Pancreas (tissue), 10 donors: ENCODE measurements at places on chromosomes 2 and 18. TPM values are rescaled to one million over a fixed set of nuclear protein-coding genes. Genes with fewer than 3 reads are reported as not detected.

Gene VAMP8
- total RNA-seq: 71.7 TPM

DNA sequence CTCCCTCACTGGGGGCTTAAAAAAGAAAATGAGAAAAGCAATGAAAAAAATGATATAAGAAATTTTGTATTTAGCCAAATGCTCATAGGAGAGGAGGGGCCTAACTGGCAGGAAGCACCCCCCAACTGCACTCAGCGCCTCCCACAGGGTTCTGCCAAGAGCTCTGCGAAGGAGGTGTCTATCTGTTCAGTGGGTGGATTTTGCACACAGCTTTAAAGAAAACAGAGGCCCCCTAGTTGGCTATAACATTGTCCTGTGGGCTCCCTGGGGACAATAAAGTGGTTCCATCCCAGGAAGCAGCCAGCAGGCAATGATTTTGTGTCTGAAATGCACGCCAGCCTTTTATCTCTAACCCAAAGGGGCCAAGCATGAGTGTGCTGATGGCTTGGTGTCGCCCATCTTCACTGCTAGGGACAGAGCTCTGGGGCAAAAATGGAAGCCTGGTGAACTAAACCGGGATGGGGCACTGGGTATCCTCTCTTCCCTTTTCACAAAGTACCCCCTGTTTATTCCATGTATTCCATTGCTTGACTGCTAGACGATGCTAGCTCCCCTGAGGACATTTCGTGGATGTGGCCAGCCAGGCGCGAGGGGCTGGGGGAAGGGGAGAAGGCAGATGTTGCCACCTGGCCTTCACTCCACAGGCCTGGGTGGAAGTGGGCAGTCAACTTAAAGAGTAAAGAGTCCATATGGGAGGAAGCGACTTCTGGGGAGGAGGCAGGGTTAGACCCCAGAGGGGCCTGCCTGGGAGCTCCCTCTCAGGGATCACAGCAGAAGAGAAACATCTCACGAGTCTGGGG is 205.7 kb downstream of the CYP26B1 start:
- no peak overlapping the region for H3K27ac ChIP-seq
- H3K36me3 ChIP-seq: no peaks in the 10 kb centered on the region
- DNase-seq: no peak
- H3K4me1 ChIP-seq: no peaks in the 10 kb centered on the region

DNA sequence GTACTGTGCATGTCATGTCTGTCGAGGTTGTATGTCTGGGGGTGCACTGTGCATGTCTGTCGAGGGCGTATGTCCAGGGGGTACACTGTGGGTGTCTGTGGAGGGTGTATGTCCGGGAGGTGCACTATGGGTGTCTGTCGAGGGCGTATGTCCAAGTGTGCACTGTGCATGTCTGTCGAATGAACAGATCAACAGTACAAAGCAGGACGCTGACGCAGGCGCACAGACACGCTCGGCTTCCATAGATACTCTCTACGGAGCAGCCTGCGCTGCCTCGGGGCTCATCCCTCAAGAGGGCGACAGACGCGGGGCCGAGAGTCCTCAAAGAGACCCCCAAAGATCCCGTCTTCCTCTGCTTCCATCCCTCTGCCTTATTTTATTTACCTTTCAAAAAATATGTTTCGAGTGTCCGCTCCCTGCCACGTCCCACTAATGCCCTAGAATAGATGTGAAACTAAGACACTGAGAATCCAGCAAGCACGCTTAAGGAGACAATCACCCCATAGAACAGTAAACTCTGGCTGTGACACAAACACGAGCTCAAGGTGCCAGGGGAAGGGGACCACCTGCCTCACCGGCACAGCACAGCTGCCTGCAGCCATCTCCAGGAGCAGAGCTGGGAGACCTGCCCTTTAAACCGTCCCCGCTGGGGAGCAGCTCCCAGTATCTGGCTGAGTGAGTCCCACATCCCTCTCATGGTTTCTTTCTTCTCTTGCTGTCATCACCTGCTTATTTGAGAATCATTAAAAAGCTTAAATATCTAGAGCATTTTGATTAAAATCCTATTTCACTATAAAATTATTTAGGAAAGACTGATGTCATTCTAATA is 250.5 kb upstream of the MYT1L start:
- H3K4me3 ChIP-seq: no peak overlapping the region
- DNase-seq: no peak
- no peaks in the 10 kb centered on the region for H3K4me1 ChIP-seq
- no peaks in the 10 kb centered on the region for H3K27me3 ChIP-seq
- H3K27ac ChIP-seq: no peak overlapping the region
- H3K36me3 ChIP-seq: no peaks in the 10 kb centered on the region

GRCh38 chr18:79964330-79965118 is at the start of gene HSBP1L1:
TSS of gene HSBP1L1 (plus strand) at chr18:79964643. CDS start at chr18:79964736, 93 bp downstream.
- H3K4me3 ChIP-seq: peak within 1 kb of the TSS; percentile 59
- no peaks in the 10 kb centered on the region for H3K27me3 ChIP-seq
- peak; percentile 71 for DNase-seq
- peak within 1 kb of the TSS; percentile 77 for H3K27ac ChIP-seq
- peaks cover 10% of the 10 kb centered on the region for H3K36me3 ChIP-seq

DNA sequence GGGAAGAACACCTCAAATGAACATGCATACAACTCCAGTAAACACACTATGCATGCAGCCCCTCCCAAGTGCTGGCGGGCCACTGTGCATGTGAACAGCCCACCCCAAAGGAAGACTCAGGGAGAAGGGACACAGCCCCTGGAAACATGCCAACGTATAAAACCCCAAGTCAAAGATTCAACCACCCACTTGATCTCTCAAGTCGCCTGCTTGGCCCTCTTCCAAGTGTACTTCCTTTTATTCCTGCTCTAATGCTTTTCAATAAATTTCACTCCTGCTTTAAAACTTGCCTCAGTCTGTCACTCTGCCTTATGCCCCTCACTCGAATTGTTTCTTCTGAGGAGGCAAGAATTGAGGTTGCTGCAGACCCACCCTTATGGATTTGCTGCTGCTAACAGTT is 139.1 kb downstream of the C1D start:
- no peak overlapping the region for H3K27ac ChIP-seq
- H3K4me3 ChIP-seq: no peak overlapping the region
- no peaks in the 10 kb centered on the region for H3K36me3 ChIP-seq
- no peaks in the 10 kb centered on the region for H3K27me3 ChIP-seq

DNA sequence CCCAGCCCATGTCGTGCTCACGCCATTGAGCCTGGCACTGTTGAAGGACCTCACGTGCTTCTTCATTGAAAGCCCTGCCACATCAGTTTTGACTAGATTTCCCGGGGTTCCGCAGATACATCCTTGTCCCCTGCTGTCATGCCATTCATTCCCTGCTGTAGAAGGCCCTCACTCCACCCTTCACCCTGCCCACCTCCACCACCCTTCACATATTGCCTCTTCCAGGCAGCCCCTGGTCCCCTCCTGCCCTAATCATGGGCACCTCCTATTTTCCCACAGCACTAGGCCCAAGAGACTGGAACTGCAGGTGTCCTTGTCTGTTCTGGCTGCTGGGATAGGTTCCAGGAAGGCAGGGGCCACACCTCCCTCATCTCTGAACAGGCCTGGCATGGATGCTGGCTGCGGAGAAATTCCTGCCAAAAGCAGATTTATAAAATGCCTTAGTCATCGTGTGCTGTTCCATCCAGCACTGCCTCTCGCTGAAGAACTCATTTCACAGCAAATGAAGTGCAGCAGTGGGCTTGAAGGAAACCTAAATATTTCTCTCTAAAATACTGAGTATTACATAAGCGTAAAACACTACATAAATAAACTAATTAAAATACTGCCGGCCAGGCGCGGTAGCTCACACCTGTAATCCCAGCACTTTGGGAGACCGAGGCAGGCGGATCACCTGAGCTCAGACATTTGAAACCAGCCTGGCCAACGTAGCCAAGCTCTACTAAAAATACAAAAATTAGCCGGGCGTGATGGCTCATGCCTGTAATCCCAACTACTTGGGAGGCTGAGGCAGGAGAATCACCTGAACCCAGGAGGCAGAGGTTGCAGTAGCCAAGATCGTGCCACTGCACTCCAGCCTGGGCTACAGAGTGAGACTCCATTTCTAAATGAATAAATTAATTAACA is 38.4 kb downstream of the EIF4E2 start:
- no peaks in the 10 kb centered on the region for H3K36me3 ChIP-seq
- H3K4me3 ChIP-seq: no peak overlapping the region
- H3K27me3 ChIP-seq: no peaks in the 10 kb centered on the region

DNA sequence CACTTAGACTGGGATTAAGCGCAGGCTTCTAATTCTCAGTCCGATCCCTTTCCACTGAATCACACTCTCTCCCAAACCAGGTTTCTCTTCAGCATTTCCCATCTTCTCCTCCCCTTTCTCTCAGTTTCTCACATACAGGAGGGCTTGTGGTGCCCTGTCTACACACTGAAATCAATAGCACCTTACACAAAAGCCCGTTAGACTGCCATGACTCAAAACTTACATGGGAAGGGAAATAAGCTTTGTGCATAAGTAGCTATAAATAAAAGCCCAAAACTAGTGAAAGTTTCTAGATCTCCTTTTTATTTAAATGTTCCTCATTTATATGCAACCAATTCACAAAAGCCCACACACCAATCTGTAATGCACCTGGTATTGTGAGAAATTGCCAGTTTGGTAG is 318.4 kb downstream of the TXNL1 start:
- H3K27me3 ChIP-seq: no peaks in the 10 kb centered on the region
- no peaks in the 10 kb centered on the region for H3K4me1 ChIP-seq
- no peaks in the 10 kb centered on the region for H3K36me3 ChIP-seq
- no peak for DNase-seq
- no peak overlapping the region for H3K4me3 ChIP-seq

DNA sequence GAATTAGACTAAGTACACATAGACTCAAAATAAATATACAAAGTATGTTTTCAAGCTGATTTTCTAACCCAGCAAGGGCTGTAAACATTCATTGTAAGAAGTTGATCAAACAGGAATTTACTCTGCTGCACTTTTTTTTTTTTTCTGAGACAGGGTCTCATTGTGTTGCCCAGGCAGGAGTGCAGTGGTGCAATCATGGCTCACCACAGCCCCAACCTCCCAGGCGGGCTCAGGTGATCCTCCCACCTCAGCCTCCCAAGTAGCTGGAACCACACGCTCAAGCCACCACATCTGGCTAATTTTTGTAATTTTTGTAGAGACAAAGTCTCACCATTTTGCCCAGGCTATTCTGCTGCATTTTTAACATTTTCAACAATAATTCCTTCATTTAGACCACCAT is 8.3 kb upstream of the CFLAR start:
- H3K27ac ChIP-seq: no peak overlapping the region
- H3K4me1 ChIP-seq: no peaks in the 10 kb centered on the region
- no peaks in the 10 kb centered on the region for H3K36me3 ChIP-seq
- DNase-seq: no peak
